ENCODE measurements at places on chromosomes 5 and 9. TPM values are rescaled to one million over a fixed set of nuclear protein-coding genes. Genes with fewer than 3 reads are reported as not detected.

DNA sequence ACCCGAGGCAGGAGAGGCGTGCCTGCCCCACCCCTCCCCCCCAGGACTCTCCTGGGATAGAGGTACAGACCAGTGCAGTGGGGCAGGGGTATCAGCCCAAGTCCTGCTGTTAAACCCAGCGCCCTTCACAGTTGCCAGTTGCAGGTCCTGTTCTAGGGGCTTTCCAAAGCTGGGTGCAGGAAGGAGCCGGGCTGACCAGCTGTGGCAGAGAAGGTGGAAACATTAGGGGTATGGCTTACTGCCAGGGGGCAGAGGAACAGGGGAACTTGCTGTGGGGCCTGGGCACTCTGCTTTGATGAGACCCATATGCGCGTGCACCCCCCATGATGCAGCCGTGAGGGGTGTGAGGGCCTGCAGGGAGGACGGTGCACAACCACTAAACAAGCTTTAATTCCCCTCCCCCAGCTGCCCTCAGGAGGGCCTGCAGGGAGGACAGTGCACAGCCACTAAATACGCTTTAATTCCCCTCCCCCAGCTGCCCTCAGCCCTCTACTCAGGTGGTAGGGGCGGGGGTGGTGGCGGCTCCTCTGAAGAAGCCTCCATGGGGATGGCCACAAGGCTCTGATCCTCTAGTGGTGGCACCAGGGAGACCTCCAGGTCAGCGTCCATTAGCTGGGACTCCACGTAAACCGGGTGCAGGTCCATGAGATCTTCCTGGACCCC, 766 bp upstream of the LRRC26 start:
- H3K27me3 ChIP-seq = peaks cover 99% of the 10 kb centered on the region
- H3K4me3 ChIP-seq = no peak overlapping the region
- H3K4me1 ChIP-seq = peaks cover 3% of the 10 kb centered on the region

ZNF883 gene
- 3.9 TPM for total RNA-seq

- peaks cover 38% of the 10 kb centered on the region for H3K4me1 ChIP-seq
- no peaks in the 10 kb centered on the region for H3K36me3 ChIP-seq
- H3K4me3 ChIP-seq = no peak overlapping the region
- peak overlapping the region; percentile 55 for H3K27ac ChIP-seq
- no peaks in the 10 kb centered on the region for H3K27me3 ChIP-seq
- peak; percentile 55 for DNase-seq
Measured at GRCh38 chr9:109906766-109907382, 126.9 kb downstream of the PALM2AKAP2 start.

PCDHAC2 gene
- total RNA-seq = 47.8 TPM

DNA sequence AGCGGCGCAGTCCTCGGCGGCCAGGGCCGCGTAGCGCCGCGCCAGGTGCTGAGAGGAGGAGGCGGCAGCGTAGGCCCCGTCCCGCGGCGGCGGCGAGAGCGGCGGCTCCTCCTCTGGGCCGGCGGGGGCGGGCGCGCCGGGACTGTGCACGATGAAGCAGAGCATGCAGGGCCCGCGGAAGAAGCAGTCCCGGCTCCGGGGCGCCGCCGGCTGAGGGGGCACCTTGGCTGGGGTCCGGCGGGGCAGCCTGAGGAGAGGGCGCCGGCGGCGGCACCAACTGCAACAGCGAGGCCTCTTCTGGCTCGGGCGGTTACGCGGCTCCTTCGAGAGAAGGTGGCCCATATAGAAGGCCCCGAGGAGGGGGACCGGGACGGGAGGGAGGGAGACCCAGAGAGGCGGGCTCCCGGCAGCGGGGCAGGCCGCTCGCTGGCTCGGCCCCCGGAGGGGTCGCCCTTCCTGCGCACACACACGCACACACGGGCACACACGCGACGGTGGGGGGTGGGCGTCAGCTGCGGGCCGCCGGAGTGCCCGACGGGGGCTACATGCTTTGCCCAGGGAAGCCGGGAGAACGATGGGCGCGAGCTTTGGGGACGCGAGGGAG, 446 bp downstream of the FBXL17 start:
- H3K27ac ChIP-seq = peak overlapping the region; percentile 93
- peak; percentile 80 for DNase-seq
- no peaks in the 10 kb centered on the region for H3K36me3 ChIP-seq
- H3K4me1 ChIP-seq = peaks cover 8% of the 10 kb centered on the region
- peak overlapping the region; percentile 58 for H3K4me3 ChIP-seq
- H3K27me3 ChIP-seq = no peaks in the 10 kb centered on the region

DNA sequence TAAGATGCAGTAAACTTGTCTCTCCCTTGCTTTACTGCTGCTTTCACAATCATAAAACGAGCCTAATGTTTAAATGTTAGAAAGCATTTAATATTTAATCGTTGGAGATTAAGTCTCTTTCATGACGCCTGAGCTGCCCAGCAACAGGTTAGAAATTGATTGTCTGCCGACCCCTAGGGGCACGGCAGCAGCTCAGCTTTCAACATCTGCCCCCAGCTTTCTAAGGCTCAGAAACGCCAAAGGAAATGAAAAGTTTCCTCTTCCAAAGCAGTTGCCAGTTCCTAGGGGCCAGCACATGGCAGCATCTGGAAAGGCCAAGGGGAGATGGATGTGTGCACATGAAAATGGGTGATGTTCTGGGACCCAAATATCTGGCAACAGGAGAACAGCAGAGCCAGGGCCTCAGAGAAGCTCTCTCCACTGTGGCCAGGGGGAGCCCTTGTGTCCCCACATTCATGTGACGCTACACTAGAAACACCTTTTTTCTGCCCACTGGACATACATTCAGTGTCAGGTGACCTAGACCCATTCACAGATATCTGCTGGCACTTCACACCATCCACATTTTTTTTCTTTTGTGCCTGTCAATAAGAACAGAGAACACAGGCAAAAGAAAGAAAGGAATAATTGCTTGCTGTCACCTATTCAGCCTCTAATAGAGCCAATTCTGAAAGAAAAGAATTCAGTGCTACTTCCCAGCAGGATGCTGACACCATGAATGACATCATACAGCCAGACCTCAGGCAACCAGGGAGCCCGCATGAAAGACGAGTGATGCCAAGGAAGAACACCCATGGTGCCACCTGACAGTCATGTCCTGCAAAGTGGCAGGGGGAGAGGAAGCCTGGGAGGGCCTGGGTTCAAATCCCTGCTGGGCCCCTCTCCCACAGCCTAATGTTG, 205.0 kb upstream of the TAS2R1 start:
- H3K27me3 ChIP-seq = no peaks in the 10 kb centered on the region
- H3K27ac ChIP-seq = no peak overlapping the region
- no peaks in the 10 kb centered on the region for H3K4me1 ChIP-seq

- no peak overlapping the region for H3K27ac ChIP-seq
- DNase-seq = no peak
- peaks cover 4% of the 10 kb centered on the region for H3K4me1 ChIP-seq
- H3K36me3 ChIP-seq = no peaks in the 10 kb centered on the region
- H3K27me3 ChIP-seq = no peaks in the 10 kb centered on the region
- no peak overlapping the region for H3K4me3 ChIP-seq
Measured at GRCh38 chr5:133472829-133473228, 139.5 kb downstream of the FSTL4 start.

DNA sequence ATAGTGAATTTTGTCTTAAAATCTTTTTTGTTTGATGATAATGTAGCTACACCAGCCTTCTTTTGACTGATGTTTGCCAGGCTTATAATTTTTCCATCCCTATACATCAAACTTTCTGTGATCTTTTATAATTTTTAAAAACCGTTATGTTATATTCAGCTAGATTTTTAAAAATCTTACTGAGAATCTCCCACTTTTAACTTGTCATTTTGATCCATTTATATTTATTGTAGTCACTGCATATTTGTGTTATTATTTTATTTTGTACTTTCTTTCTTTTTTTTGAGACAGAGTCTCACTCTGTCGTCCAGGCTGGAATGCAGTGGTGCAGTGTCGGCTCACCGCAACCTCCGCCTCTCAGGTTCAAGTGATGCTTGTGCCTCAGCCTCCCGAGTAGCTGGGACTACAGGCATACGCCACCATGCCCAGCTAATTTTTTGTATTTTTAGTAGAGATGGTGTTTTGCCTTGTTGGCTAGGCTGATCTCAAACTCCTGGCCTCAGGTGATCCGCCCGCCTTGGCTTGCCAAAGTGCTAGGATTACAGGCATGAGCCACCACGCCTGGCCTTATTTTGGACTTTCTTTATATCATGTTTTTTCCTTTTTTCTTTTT, 12.7 kb downstream of the MRRF start:
- H3K27me3 ChIP-seq = no peaks in the 10 kb centered on the region
- DNase-seq = no peak

GRCh38 chr5:137155261-137156000, 343.7 kb downstream of the SPOCK1 start:
- H3K36me3 ChIP-seq = no peaks in the 10 kb centered on the region
- DNase-seq = no peak
- no peaks in the 10 kb centered on the region for H3K27me3 ChIP-seq
- no peak overlapping the region for H3K27ac ChIP-seq

OTP gene
- total RNA-seq = not detected

DNA sequence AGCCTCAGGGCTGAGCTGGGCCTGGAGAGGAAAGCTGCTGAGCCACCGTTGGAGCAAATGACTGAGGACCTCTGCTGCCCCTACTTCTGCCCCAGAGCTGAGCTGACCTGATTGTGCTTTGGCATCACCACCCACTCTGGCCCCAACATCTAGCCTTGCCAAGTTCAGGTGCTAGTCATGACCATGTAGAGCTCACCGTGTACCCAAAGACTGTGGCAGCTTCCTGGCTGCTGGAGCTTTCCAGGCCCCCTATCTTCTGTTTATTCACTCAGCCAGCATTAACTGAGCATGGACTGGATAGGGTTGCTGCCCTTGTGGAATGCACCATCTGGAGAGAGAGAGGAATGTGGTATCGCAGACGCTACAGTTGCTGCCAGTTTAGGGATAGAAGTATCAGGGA, 49.1 kb downstream of the JADE2 start:
- H3K4me3 ChIP-seq = no peak overlapping the region
- H3K27ac ChIP-seq = no peak overlapping the region
- no peaks in the 10 kb centered on the region for H3K27me3 ChIP-seq
- DNase-seq = no peak
- no peaks in the 10 kb centered on the region for H3K4me1 ChIP-seq
- H3K36me3 ChIP-seq = no peaks in the 10 kb centered on the region

DNA sequence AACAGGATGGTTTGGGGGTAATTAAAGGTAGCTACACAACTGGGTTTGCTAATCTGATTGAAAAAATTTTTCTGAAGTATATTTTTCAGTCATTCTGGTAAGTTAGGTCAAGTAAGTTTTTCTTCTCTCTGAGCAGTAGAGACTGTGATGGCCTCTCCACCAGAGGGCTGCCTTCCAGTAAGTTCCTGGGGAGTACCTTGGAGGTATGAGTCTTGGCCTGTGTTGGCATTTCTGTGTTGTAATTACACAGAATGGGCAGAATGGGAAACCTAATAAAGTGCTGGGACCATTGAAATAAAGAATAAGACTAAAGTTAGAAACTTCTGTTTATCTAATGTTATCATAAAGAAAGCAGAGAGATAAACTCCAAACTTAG, 430.8 kb downstream of the ARHGEF28 start:
- H3K4me3 ChIP-seq = no peak overlapping the region
- DNase-seq = peak; percentile 55
- H3K27ac ChIP-seq = no peak overlapping the region
- H3K4me1 ChIP-seq = no peaks in the 10 kb centered on the region
- no peaks in the 10 kb centered on the region for H3K36me3 ChIP-seq

GRCh38 chr9:120757026-120757913, 35.9 kb downstream of the FBXW2 start:
- H3K4me1 ChIP-seq = no peaks in the 10 kb centered on the region
- H3K36me3 ChIP-seq = no peaks in the 10 kb centered on the region
- H3K4me3 ChIP-seq = no peak overlapping the region
- no peak overlapping the region for H3K27ac ChIP-seq

- peaks cover 16% of the 10 kb centered on the region for H3K4me1 ChIP-seq
- no peaks in the 10 kb centered on the region for H3K27me3 ChIP-seq
- no peak overlapping the region for H3K27ac ChIP-seq
- no peaks in the 10 kb centered on the region for H3K36me3 ChIP-seq
- DNase-seq = peak; percentile 38
Measured at GRCh38 chr5:97046270-97046982, 96.0 kb downstream of the LIX1 start.

DNA sequence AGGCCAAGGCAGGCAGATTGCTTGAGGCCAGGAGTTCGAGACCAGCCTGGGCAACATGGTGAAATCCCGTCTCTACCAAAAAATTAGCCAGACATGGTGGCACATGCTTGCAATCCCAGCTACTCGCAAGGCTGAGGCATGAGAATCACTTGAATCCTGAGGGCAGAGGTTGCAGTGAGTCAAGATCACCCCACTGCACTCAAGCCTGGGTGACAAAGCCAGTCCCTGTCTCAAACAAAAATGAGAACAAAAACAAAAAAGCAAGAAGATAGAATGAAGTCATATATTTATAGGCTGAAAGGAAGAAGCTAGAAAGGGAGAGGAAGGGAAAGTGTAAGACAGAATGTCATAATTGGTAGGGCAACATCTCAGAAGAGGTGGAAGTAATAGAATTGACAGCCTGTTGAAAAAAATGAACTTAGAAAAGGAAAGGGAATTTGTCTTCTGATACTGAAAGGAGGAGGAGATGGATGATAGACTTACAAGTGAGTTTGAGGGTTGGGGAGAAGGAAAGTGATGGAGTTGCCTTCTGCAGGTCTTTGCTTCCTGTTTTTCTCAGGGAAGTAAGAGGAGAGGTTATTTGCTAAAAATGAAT, 32.2 kb downstream of the CARD6 start:
- no peak for DNase-seq
- no peak overlapping the region for H3K27ac ChIP-seq
- no peak overlapping the region for H3K4me3 ChIP-seq

DNA sequence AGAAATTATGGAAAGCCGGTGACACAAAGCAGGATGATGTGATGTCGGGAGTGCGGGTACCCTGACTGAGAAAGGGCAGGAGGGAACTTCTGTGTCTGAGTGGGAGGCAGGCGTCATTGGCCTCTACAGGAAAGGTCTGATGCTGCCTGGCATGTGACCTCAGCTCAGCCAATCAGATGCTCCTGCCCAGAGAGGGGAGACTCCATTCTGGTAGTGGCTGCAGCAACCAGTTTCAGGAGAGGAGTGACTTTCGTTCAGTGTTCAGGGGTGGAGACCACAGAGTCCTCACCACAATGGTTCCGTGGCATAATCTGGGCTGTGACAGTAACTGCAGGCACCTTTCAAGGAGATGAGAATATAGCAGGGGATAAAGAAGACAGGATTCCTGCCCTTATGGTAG, 6.7 kb upstream of the SFXN1 start:
- H3K4me3 ChIP-seq = no peak overlapping the region
- no peaks in the 10 kb centered on the region for H3K36me3 ChIP-seq
- no peak for DNase-seq
- no peaks in the 10 kb centered on the region for H3K27me3 ChIP-seq
